ENCODE measurements at places on chromosomes 11 and 22. TPM values are rescaled to one million over a fixed set of nuclear protein-coding genes. Genes with fewer than 3 reads are reported as not detected.

DNA sequence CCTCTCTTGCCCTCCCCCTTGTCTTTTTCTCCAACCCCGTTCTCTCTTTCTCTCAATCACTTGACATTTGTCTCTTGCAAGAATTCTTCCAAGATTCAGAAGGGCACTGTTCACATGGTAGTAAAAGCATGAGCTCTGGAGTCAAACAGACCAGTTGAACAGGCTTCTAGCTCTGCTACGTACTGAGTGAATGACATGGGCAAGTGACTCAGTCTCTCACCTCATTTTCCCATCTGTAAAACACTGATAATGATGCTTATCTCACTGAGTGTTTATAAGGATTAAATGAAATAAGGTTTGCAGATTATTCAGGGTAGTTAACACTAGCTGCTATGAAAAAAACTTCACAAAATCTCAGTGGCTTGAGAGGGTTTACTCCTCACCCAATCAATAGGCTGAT lies 5.9 kb upstream of the IL10RA start:
- no peaks in the 10 kb centered on the region for H3K36me3 ChIP-seq
- H3K4me1 ChIP-seq: peaks cover 18% of the 10 kb centered on the region
- no peaks in the 10 kb centered on the region for H3K27me3 ChIP-seq
- no peak overlapping the region for H3K27ac ChIP-seq

- no peaks in the 10 kb centered on the region for H3K36me3 ChIP-seq
- H3K27me3 ChIP-seq: no peaks in the 10 kb centered on the region
- H3K4me3 ChIP-seq: no peak overlapping the region
Observed at GRCh38 chr11:21411104-21411503, 741.7 kb downstream of the NELL1 start.

DNA sequence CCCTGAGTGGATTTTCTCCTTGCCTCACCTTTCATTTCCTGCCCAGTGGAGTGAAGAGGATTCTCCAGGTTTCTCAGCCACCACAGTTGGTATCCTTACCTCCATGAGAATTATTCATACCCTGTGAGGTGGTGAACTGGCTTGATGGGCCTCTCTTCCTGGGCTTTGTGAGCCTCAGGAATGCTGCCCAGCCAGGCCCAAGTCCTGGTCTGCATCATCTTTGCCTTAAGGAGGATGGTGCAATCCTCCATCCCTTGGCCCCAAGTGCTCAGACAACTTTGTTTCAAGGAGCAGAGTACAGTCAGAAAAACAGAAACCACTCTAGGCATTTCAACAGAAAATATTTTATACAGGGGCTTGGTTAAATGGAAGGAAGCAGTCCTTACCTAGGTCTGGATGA lies 114.2 kb upstream of the CADM1 start:
- no peak overlapping the region for H3K4me3 ChIP-seq
- DNase-seq: no peak
- H3K27ac ChIP-seq: no peak overlapping the region

DNA sequence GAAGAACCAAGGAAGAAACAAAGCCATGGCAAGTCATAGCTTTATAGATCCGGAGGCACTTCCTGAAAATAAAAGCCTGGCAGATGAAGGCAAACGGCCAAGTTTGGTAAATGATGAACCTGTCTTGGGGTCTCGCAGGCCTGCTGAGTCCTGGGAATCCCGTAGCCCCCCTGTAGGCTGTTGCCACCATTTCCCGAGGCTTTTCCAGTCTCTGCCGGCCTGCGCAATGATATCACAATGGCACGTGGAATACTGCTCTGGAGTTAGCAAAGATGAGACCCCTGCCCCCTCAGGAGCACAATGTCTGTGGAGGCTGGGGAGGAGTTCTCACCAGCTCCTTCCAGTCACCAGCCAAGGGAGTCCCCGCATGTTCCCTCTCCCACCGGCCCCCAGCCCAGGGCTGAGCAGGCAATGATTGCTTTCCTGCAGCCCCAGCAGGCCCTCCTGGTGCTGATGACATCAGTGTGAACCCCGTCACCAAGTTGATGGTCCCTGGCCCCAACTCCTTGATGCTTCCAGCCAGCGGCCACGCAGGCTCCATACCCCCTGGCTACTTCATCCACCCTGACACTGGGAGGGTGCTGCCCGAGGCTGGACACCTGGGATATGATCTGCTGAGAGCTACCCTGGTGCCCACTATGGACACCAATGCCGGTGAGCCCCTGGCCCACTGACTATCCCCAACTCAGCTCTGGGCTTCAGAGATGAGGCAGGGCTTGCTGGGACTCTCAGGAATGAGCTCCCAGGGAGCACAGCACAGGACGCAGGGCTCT lies 55.9 kb downstream of the BTG4 start:
- DNase-seq: no peak
- H3K36me3 ChIP-seq: no peaks in the 10 kb centered on the region
- H3K4me1 ChIP-seq: no peaks in the 10 kb centered on the region
- no peak overlapping the region for H3K4me3 ChIP-seq
- H3K27me3 ChIP-seq: no peaks in the 10 kb centered on the region

DNA sequence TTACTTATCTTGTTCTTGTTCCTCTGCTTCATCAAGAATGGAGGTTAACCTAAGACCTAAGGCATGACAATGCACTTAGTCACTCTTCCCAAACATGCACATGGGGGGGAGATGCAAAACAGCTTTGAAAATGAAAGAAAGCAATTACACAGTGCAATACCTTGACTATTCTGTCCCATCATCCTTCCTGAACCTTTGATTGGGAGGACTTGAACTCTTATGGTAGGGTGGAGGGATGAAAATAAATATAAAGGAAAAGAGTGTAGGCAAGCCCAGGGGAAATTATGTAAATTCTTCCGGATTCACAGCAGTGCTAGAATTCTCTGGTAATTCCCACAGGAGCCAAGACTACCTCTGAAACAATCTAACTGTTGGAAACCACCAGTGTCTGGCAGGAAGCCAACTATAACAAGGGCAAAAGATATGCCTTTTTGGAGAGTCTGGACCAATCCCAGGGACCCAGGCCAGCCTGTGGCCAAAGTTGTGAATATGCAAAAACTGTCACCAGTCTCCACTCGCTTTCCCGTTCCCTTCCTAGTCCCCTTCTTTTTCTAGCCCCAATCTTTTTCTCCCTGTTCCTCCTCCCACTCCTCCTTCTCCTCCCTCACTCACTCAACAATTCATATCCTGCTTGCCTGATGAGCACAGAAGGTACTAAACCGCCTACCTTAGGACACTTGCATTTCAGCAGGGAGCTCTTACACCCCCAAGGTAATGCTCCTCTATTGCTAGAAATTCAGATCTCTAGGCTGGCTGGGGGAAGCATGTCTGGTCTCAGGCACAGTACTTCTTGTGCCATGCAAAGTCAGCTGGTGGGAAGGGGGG lies 2.5 kb upstream of the RCN1 start:
- peaks cover 45% of the 10 kb centered on the region for H3K4me1 ChIP-seq
- H3K4me3 ChIP-seq: peak overlapping the region; percentile 10
- H3K27ac ChIP-seq: peak overlapping the region; percentile 49
- H3K36me3 ChIP-seq: no peaks in the 10 kb centered on the region
- no peaks in the 10 kb centered on the region for H3K27me3 ChIP-seq
- DNase-seq: peak; percentile 83

DNA sequence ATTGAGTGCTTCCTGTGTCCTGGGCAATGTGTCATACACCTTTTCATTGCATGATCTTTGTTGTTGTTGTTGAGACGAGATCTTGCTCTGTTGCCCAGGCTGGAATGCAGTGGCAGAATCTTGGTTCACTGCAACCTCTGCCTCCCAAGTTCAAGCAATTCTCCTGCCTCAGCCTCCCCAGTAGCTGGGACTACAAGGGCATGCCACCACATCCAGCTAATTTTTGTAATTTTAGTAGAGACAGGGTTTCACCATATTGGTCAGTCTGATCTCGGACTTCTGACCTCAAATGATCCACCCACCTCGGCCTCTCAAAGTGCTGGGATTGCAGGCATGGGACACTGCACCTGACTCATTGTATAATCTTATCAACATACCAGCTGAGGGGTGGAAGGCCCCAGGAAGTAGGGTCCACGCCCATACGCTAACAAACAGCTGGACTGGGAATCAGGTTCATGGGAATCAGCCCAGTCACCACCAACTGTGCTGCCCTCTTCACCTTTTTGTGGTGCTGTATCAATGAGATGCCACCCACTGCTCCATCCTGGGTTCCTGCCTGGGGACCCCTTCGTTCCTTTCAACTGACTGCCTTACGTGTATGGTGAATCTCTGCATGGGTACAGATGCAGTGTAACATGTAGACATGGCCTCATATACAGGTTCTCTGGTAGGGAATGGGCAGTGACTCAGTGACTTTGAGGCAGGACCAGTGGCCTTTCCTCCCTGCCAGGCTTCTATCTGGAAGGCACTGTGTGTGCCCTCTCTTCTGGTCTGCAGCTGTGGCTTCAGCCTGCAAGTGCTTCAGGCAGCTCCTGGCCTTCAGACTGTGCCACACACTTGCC lies 32.5 kb upstream of the YWHAH start:
- DNase-seq: no peak
- no peak overlapping the region for H3K4me3 ChIP-seq
- H3K36me3 ChIP-seq: no peaks in the 10 kb centered on the region

DNA sequence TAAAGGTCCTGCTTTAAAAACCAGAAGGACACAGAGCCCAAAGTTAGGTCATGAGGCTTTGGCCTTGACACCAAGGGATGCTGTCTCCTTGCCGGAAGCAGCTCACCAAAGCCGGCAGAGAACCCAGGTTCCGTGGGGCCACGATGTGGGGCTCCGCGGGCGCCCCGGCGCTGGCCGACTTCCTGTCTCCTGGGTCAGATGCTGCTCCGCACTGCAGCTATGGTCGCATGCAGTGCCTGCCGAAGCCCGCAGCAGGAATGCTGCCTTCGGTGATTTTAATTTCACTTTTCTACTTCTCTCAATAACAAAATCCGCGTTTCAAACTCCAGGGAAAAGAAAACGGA lies 454 bp upstream of the OTUB1 start:
- no peaks in the 10 kb centered on the region for H3K4me1 ChIP-seq
- H3K4me3 ChIP-seq: peak overlapping the region; percentile 99
- no peak for DNase-seq

DNA sequence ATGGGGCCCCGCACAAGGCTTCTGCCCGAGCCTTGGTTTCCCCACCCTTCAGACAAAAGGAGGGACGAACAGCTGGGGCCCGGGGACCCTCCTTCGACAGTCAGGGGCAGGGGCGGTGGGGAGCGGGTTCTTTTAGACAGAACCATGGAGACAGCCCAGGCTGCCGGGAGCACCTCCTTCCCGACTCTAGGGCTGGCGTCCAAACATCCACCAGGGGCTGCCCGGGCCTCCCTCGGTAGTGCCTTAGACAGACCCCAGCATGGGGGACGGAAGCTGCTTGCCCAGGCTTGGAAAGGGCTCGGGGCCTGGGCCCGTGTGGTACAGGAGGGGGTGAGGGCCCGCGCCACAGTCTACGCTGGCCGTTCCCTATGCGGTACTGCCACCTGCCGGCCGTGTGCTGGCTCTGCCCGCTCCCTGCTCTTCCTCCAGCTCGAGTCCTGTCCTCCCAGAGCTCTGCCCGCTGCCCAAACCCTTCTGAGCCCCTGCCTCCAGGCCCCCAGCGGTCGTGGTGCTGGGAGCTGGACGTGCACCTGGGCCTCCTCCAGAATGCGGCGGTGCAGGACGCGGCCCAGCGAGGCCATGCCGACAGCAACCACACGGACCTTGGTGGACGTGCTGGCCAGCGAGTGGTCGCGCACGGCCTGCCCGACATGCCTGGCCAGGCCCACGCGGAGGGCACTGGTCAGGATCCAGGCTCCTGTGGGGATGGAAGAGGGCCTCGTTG lies 20.1 kb downstream of the TSSC4 start:
- H3K4me1 ChIP-seq: no peaks in the 10 kb centered on the region
- H3K36me3 ChIP-seq: no peaks in the 10 kb centered on the region
- peak; percentile 76 for DNase-seq
- H3K27me3 ChIP-seq: no peaks in the 10 kb centered on the region
- H3K4me3 ChIP-seq: no peak overlapping the region
- no peak overlapping the region for H3K27ac ChIP-seq

- no peak for DNase-seq
- no peak overlapping the region for H3K27ac ChIP-seq
- no peak overlapping the region for H3K4me3 ChIP-seq
- H3K36me3 ChIP-seq: no peaks in the 10 kb centered on the region
- no peaks in the 10 kb centered on the region for H3K27me3 ChIP-seq
Observed at GRCh38 chr11:75103380-75104026, 6.8 kb upstream of the OR2AT4 start.

- no peaks in the 10 kb centered on the region for H3K27me3 ChIP-seq
- no peak overlapping the region for H3K4me3 ChIP-seq
- H3K36me3 ChIP-seq: peaks cover 10% of the 10 kb centered on the region
- H3K27ac ChIP-seq: no peak overlapping the region
Observed at GRCh38 chr11:113247221-113247620, 67.2 kb upstream of the TTC12 start.

DNA sequence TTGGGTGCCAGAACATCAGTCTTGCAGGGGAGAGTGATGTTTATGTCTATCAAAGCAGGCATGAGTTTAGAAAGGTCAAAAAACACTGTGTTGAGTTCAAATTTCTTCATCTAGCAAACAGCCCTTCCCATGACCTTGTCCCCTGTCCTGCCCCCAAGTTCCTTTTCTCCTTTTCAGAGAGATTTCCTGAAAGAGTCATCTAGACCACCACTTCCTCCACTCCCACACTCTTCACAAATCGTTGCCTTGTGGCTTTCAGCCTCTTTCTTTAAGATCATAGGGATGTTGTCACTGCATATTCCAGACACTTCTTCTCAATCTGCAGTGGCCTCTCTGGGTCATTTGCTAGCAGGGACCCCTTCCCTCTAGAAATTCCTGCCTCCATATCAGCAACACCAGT lies 290.5 kb downstream of the TENM4 start:
- DNase-seq: no peak
- no peaks in the 10 kb centered on the region for H3K27me3 ChIP-seq

GRCh38 chr22:30279046-30279788 lies 10.1 kb downstream of the CASTOR1 start:
- no peak overlapping the region for H3K4me3 ChIP-seq
- H3K27me3 ChIP-seq: no peaks in the 10 kb centered on the region
- no peak for DNase-seq
- no peaks in the 10 kb centered on the region for H3K4me1 ChIP-seq
- no peak overlapping the region for H3K27ac ChIP-seq
- H3K36me3 ChIP-seq: no peaks in the 10 kb centered on the region

DNA sequence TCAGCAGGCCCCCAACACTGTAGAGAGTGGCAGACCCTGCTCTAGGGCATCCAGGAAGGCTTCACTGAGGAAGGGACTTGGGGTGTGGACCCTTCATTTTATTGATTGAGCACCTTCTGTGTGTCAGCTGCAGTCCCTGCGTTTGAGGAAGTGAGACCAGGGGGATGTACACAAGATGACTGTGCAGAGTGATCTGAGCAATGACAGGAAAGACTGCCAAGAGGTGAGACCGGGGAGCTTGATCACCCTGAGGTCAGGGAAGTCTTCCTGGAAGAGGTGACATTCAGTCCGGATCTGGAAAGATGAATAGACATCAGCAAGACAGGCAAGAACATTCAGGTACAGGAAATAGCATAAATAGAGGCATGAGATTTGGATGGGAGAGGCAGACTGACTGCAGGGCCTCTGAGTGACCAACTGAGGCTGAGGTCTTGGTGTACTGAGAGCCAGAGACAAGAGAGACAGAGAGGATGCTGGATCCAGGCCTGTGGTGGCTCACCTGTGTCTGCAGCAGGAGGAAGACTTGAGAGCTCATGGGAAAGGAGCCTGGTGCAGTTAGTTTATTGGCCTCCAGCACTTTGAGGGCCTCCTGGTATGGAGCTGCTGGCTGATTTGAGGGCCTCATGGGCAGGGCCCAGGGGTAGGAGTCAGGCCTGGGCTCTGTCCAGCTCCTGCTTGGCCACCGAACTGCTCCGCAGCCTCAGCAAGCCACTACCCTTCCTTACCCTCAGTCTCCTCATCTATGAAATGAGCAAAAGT lies 5.2 kb downstream of the DGAT2 start:
- H3K36me3 ChIP-seq: no peaks in the 10 kb centered on the region
- H3K4me3 ChIP-seq: no peak overlapping the region
- no peak overlapping the region for H3K27ac ChIP-seq
- no peaks in the 10 kb centered on the region for H3K27me3 ChIP-seq

The LTBP3 gene
- 161 TPM for total RNA-seq

The NRIP3 gene
- 1.4 TPM for total RNA-seq

The C22orf31 gene
- not detected for total RNA-seq

The ACTN3 gene
- not detected for total RNA-seq

The SLC5A1 gene
- total RNA-seq: 34.9 TPM

The FIBIN gene
- total RNA-seq: 13.9 TPM

Data from right atrium auricular region (tissue), 2 donors.